Cardiac muscle cell (in vitro differentiated cells and primary cell): ENCODE measurements at places on chromosomes 7 and 10. TPM values are rescaled to one million over a fixed set of nuclear protein-coding genes. Genes with fewer than 3 reads are reported as not detected.

DNA sequence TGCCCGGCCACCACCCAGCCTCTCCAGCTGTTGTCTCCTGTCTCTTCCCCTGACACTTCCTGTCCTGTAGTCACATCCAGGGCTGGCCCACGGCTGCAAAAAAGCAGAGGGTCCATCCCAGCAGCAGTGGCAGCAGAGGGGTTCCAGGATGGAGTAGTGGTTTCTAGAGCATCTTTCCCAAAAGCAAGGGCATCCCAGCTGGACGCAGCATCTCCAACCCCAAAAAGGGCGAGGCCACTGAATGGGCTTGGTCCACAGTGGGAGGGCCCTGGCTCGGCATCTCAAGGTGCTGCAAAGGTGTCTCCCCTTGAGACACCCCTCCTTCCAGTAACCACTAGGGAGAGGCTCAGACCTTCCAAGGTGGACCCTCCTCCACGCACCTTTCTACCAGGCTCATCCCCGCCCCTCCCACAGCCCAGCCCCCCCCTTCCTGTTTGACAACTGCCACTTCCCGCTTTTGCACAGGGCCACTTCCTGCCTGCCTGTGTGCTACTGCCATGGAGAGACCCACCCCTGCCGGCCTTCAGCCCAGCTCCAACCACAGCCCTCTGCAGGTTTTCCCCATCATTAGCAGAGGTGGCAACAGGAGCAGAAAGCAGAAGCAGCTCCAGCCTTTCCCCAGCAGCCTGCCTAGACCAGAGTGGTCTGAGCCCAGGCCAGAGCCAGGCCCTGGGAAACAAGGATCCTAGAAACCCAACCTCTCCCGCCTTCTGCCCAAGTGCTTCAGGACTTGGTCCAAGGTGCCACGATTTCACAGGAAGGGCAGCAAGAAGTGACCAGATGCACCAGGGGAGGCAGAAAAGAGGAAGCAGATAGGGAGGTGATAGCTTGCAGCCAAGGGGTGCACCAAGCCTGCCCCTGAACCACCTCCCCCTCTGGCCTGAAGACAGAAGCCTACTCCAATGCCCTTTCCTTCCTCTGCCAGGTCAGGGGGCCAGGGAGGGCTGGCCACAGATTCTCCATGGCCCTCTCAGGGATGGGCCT lies 8.6 kb downstream of the CAMK2G start:
- DNase-seq = no peak

Gene ANKRD61
- total RNA-seq = 0.11 and 0.15 TPM in 2 replicates

DNA sequence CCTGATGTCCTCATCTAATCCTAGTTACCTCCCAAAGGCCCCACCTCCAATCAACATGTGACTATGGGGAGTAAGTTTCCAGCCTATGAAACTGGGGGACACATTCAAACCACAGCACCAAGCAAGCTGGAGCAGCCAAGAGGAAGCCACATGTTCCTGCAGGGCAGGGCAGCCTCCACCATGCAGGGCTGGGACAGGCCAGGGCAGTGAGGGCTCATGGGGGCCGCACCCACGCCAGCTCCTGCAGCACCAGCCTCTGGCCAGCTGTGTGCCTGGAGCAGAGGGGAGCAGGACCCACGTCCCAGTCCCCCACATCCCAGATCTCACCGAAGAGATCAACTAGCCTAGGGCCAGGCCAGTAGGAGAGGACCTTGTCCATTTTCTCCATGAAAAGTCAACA lies 85.9 kb upstream of the INSIG1 start:
- no peak for DNase-seq

DNA sequence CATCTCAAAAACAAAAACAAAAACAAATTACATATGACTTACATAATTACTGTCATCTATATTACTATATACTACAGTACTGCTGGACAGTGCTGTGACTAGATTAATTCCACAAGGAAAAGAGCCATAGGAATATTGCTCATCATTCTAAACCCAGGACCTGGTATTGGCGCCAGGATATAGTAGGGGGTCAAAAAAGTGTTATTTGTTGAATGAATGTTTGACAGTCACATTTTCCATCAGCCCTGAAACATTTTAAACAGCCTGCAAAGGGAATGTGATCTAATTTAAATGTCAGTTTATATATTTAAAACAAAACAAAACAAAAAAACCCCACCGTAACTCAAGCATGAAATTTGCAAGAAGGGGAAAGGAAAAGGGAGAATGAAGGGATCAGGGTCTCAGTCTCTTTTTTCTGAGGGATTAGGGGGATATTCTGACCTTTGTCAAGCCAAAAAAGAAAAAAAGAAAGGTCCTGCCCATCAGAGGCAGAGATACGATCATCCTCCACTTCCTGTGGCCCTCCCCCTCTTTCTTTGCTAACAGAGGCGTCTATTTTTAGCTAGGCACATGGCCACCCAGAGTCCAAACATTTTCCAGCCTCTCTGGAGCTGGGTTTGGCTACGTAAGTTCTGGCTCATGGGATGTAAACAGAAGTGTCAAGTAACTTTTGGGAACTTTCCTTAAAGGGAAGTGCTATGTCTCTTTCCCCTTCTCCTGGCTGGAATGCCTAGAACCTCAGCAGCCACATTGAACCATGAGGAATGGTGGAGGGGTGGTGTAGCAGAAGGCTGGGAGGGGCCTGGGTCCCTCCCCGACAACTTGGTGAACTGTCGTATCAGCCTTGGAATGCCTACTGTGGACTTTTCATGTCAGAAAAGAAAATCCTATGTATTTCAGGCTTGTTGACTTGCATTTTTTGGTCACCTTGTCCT lies 44.6 kb upstream of the DLG5 start:
- DNase-seq = peak; percentile 88

Gene DKK1
- total RNA-seq = 3.2 and 6.0 TPM in 2 replicates

- no peak for DNase-seq
Measured at GRCh38 chr7:27154901-27155815, 1.3 kb downstream of the HOXA7 start.

DNA sequence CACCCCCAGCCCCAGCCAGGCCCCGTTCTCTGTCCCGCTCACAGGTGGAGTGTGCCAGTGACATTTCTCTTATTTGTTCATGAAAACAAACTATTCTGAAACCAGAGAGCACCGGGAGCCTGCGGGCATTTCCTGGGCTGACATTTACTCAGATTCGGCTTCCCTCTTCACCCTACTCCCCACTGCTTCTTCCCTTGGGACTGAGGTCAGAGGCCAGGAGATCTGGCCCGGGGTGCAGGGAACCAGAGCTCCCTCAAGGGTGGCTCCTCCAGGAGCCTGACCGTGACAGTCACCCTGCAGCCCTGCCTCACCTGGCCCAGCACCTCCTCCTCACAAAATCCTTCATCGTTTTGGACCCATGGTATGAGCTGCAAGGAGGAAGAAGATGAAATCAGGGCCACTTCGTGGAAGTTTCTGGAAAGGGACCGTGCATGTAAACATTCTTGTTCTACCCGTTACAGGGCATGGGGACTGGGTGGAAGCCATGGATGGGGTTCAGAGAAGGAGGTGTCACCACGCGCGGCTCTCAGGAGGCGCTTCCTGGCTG lies 12.2 kb downstream of the BHLHA15 start:
- no peak for DNase-seq
